Mammary microvascular endothelial cell (primary cell): ENCODE measurements at places on chromosomes 1 and 21. TPM values are rescaled to one million over a fixed set of nuclear protein-coding genes. Genes with fewer than 3 reads are reported as not detected.

Gene RBM11
- not detected in 2 replicates for total RNA-seq

Gene CTSK
- 2.6 and 4.3 TPM in 2 replicates for total RNA-seq

Gene AKR7A3
- 0.20 and 0.89 TPM in 2 replicates for total RNA-seq

Gene MINDY1
- 7.1 and 9.6 TPM in 2 replicates for total RNA-seq

Gene SYDE2
- 0.80 and 0.98 TPM in 2 replicates for total RNA-seq

Gene GCSAML
- total RNA-seq, result not detected in 2 replicates
